Kidney (tissue), 22 donors: ENCODE measurements at places on chromosomes 4 and X. TPM values are rescaled to one million over a fixed set of nuclear protein-coding genes. Genes with fewer than 3 reads are reported as not detected.

Gene PCDH11X
- polyA plus RNA-seq = not detected

Gene MYL5
- 29.6 TPM for polyA plus RNA-seq

Gene CXCL11
- not detected for polyA plus RNA-seq

DNA sequence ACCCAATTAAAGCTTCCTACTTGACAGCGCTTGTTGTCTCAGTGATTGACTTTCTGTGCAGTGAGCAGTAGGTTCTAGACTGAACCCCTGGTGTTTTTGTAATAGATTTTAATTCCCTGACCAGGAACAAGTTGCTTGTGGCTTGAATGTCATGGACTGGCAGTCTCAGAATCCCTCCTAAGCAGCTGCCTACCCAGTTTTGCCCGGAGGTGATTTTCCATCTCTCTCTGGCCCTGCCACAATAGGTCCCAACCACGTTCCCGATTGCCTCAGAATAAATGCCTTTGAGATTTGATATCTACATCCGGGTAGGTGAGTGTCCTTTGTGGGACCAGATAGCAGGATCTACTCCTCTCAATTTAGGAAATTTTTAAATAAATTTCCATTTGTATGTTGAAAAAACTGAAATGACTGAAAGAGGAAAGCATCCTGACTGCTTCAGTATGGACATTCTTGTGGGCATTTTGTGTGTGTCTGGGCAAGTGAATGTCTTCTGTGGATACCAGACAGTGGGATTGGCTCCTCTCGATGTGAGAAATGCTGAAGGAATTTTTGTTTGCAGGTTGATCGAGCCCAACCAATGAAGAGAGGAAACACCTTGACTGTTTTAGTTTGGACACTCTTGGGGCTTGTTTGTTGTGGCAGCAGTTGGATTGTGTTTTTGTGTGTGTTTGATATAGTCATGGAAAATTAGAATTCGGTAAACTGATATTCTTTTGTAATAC, 1607.4 kb downstream of the C4orf33 start:
- DNase-seq = no peak

GRCh38 chrX:68710870-68711576, 63.6 kb downstream of the STARD8 start:
- DNase-seq = peak; percentile 42

Gene PABPC1L2B
- not detected for polyA plus RNA-seq

DNA sequence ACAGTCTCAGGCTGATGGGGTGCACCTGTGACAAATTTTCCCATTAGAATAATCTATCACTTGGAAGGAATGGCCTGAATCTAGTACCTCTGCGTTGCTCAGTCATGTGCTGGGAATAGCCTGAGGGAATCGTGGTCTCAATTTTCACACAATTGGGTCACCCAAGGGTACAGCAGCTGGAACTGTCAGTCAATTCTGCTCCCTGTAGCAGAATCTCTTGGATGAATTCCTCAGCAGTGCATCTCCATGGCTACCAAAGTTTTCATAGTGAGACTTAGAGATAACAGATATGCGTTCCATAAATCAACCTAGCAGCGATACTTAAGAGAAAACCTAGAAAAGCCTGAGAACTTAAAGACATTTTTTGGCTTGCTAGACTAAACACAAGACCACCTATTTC, 288.7 kb upstream of the CTSO start:
- no peak for DNase-seq

DNA sequence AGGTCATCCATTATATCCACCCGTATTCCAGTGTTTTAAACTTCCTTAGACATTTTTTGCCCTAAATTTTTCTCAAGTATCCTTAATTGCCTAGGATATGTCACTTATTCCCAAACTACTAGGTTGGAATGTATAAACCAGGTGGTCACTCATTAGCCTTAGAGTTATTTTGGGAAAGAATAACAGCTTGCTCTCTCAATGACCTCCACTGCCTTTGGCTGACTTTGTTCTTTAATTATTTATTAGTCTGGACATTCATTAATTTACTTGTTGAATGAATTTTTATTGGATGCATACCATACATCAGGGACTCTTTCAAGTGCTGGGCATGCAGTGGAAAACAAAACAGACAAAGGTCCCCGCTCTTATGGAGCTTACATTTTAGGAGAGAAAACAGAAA, 609.3 kb upstream of the IGFBP7 start:
- DNase-seq = peak; percentile 84

DNA sequence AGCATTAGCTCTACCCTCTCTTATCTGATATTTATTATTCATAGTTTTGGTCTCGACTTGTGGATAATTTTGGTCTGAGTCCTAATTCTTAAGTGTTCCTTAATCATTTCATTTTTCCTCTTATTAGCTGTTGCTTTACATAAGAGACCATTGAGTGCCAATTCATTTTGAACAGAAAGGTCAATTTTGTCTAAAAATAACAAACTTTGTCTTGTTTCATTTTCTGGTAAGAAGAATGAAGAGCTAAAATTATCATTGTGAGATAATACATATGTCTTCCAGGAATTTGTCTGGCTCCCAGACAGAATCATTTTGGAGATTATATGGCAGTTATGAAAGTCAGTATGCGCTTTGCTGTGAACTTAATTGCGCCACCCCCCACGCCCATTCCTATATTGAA, 1471.8 kb downstream of the PCDH7 start:
- DNase-seq = no peak

Gene PCDH7
- polyA plus RNA-seq = 1.4 TPM

Gene SHOX
- not detected for polyA plus RNA-seq

Gene NPY5R
- polyA plus RNA-seq = 1.2 TPM

DNA sequence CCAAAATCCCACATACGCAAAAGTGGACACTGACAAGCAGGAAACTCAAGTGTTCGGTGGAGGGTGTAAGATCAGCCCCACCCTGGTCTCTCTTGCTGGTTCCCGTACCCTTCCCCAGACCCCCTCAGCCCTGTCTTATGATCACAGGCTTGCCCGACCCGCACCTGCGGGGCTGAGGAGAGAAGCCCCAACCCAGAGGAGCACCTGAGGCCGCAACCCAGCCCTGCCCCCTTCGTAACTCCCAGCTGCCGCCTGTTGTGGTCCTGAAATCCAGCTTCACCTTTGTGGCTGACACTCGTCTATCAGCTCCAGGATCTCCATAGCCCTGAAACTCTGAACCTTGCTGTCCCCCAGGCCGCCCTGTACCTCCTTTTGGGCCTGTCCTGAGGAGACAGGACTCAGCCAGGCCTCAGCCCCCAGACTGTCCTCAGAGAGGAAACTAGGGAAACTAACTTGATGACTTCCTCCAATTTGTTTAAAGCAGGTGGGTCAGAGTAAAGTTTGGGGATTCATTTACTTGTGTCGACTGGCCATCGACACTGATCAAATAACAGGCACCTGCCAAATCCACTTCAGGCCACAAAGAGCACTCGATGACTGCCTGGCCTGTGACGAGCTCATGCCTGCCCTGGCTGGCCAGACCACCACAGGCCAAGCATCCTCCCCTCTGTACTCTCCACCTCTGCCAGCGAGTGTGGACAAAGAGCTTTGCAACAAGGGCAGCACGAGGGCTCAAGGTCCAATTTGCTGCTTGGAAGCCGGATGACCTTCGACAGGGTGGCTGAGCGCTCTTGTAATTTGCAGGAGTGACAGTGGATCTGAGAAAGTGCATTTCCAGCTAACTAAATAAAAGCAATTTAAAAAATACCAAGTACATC, 19.3 kb downstream of the DCTD start:
- DNase-seq = peak; percentile 51

DNA sequence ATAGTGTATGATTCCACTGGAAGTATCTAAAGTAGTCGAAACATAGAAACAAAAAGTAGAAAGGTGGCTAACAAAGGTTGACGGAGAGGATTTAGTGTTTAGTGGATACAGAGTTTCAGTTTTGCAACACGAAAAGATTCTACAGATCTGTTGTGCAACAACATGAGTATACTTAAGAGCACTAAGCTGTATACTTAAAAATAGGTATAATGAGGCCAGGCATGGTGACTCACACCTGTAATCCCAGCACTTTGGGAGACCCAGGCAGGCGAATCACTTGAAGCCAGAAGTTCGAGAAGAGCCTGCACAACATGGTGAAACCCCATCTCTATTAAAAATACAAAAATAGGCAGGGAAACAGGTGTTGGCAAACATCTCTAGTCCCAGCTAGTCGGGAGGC, 7.9 kb upstream of the ATRX start:
- DNase-seq = no peak

DNA sequence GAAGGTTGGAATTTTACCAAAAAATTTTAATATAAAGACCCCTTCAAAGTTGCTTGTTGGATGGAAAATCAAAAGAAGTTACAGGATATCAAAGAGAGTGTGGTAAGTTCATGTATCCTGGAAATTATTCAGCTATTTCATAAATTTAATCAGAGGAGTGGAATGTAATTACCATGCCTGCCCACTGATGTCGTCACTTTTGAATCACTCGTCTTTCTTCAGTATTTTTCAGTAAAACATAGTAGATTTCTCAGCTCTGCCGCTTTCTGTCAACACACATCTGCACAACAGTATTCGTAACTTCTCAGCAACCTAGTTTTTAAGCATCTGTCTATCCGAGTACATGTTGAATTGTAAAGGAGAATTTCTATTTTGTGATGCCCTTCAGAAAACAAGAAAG, 2163.0 kb upstream of the AGA start:
- no peak for DNase-seq

DNA sequence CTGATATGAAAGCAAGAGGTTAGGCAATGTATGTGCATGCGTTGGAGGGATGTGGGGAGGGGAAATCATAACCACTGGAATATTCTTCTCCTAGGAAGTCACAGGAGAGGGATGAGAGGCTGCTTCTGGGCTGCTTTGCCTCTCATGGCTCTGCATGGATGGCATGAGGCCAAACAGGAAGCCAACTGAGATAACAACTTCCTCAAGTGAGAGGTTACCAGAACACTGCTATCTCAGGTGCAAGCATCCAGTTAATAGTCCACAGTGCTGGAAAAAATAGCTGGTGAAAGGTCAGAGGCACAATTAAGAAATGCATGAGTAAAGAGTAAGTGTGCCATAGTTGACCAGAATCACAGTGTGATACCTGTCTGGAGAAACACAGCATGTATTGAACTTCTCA, 113.3 kb downstream of the ELOVL6 start:
- DNase-seq = peak; percentile 31

Gene MMRN1
- 0.62 TPM for polyA plus RNA-seq

Gene MAGEC3
- not detected for polyA plus RNA-seq

- peak; percentile 70 for DNase-seq
Observed at GRCh38 chr4:142126890-142127497, 490.6 kb downstream of the IL15 start.

GRCh38 chr4:175215657-175216056, 297.5 kb downstream of the ADAM29 start:
- DNase-seq = no peak

DNA sequence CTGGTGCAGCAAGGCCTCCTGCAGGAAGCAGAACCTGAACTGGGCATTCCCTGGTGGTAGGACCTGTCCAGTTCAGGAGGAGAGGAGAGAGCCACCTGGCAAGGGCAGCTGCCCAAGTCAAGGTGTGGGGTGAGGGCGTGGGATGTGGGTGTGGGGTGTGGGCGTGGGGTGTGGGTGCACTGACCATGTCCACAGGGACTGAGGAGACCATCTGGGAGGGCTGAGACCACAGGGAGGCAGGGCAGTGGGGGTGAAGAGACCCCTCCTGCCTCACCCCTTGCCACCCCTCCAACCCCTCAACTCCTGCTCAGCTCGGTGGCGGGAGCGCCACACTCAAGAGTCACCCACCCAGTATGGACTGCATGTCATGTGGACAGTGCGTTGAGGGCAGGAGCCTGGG, 117.9 kb downstream of the CPZ start:
- peak; percentile 25 for DNase-seq

Gene DRD5
- polyA plus RNA-seq = not detected

GRCh38 chr4:147865926-147866325, 134.0 kb downstream of the ARHGAP10 start:
- DNase-seq = no peak

DNA sequence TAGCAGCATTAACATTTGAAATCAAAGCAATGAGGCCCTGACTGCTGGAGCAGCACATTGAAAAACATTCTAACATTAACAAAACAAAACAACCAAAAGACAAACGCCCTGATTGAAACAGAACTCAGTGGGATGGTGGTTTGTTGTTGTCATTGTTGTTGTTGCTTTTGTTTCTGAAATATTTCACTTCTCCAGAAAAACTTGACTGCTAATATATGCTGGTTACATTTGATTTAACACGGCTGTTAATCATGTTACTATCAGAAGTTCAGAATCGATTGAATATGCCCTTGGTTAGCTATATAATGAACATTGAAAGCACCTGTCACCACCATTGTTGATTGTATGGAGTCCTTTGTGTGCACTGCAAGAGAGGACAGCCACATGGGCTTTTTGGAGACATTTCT, 790.4 kb upstream of the GALNTL6 start:
- DNase-seq = no peak

Gene GPC4
- polyA plus RNA-seq = 19.5 TPM

Gene NKX3-2
- polyA plus RNA-seq = 0.17 TPM

GRCh38 chr4:95165926-95166524, 382.7 kb downstream of the UNC5C start:
- no peak for DNase-seq

GRCh38 chr4:108060164-108060563, 70.5 kb downstream of the HADH start:
- peak; percentile 78 for DNase-seq

DNA sequence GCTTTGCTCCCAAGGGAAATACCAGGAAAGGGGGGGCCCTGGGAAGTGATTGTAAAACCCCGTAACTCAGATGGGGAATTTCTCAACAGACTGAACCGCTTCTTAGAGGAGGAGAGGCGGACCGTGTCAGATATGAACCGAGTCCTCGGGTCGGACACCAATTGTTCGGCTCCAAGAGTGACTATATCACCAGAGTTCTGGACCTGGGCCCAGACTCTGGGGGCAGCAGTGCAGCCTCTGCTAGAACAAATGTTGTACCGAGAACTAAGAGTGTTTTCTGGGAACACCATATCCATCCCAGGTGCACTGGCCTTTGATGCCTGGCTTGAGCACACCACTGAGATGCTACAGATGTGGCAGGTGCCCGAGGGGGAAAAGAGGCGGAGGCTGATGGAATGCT, 1.0 kb downstream of the PNMA3 start:
- DNase-seq = no peak
